Jurkat, Clone E6-1 (cell line): ENCODE measurements at places on chromosomes 5 and 9.

DNA sequence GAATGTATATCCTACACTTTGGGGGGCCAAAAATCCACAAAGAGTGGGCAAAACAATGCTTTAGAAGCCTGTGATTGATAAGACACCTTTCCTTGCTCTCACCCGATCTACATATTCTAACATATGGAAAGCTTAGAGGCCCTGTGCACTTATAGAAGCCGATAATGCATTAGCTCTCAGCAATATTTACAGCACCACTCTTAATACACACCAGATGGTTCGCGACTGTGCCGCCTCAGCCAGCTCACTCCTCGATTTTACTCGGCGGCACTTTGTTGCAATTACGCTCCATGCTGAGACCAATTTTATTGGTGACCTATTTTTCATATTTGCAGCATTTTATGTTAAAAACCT is 18.8 kb downstream of the NR2F1 start:
- no peak for DNase-seq

- peak; percentile 22 for DNase-seq
Observed at GRCh38 chr5:156947925-156948324, 15.1 kb downstream of the TIMD4 start.

GRCh38 chr9:118459913-118460312 is 755.7 kb downstream of the TLR4 start:
- no peak for DNase-seq

DNA sequence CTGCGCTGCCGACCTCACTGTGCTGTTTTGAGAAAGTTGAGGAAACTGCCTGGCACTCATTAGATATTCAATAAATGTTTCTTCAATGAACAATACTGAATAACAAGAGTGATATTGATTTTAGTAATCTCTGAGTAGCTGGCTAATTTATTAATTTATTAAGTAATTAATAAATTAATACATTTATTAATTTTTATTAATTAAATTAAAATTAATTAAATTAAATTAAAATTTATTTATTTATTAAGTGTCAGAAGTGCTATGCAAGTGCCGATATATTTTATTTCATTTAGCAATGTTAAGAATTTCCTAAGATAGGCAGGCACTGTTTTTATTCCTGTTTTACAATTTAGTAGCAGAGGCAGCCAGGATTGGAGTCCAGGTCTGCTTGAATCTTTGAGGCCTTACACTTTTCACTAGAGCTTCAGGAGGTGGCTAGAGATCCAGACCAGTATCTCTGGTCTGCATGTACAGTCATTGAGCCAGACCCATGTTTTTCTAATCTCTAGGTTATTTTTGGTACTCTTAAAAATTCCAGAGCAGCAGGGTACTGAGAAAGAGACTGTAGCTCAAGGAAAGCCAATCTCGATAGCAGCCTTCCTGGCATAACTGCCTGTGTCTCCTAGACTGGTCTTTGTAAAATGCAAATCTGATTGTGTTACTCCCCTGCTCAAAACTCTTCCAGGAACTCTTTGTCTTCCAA is 109.2 kb downstream of the ARHGEF28 start:
- DNase-seq, result no peak

DNA sequence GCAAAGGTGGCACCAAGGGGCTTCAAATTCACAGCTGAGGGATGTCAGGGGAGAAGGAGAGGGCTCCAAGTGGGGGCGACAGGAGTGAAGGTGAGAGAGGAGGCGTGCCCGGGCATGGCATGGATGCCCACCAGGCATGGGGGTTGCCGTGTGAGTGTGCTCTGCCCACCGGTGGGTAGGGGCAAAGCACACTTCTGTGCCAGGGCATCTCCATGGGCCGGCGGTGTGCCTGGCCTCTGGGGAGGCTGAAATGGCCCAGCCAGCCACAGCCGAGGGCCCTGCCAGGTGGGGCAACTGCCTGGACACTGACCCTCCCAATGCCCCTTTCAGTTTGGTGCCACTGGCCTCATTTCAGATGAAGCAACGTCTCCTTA is 14.0 kb upstream of the RNU6ATAC start:
- DNase-seq, result no peak

DNA sequence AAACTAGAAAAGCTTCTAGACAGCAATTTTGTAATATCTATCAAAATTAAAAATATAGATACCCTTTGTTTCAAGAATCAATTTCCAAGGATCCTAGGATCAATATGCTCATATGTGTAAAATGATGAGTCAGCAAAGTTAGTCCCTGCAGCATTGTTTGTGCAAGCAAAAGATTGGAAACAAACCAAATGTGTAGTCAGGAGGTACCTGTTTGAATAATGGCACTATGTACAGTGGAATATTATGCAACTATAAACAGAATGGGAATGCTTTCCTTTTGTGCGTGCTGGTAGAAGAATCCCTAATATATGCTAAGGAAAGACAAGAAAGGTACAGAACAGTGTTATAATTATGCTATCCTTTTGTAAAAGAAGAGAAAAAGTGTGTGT is 58.5 kb upstream of the PJA2 start:
- no peak for DNase-seq

DNA sequence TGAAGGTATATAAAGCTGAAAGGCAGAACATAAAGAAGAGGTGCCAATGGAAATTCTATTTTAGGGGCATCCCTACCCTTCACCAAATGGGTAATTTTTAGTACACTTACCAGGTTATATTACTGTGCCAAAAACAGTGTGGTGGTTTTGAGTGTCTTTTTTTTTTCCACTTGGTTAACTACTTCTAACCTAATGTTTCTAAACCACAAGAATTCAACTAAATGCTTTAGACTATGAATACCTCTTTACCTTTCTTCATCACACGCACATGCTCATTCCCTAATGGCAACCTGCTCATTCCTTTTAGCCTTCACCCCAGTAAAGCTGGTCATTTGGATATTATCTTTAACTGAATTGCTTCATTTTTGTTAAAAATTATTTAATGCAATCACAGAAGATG is 215.6 kb downstream of the PIK3R1 start:
- no peak for DNase-seq

- no peak for DNase-seq
Observed at GRCh38 chr5:54713923-54714581, 196.5 kb downstream of the SNX18 start.

DNA sequence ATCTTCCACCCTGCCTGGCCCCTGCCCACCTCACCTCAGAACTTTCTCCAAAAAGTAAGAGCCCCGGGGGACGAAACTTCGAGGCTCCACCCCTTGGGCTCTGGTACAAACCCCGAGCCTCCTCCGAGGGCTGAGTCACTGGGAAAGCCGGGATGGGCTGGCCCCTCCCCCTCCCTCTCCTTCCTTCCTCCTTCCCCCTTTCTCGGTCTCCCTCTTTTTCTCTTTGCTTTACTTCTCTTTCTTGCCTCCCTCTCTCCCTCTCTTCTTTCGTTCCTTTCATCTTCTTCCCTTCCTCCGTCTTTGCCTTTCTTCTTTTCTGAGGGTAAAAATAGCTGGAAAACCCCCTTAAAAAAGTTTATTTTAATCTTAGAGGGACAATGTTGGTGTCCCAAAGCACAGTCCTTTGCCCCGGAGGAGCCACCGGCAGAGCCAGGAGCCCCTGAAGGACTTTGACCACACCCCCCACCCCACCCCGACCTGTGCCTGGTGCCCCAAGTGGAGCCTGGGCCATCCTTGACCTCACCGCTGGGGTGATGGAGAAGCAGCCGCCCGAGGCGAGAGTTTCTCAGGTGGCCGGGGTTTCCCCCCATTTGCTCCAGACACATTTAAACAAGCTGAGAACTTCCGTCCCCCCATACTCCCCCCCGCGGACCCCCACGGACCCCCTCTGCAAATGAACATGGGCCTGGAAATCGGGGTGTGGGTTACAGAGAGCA is 5.7 kb upstream of the NOTCH1 start:
- DNase-seq, result no peak

DNA sequence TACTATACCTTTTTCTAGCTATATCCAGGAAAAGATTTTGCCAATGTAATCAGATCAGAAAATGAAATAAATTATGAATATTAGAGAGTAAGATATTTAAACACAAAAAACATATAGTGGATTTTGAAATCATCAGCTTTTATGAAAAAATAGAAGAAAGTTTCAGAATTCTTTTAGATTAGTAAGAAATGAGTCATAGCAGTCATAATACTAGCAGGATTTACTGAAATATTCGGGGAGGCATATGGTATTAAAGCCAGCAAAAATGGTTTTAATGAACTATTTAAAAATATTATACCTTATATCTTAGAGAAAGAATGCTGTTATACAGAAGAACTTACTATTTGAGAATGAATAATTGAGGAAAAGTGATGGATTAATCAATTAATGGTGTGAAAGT is 303.6 kb upstream of the NUDT12 start:
- DNase-seq, result no peak

- DNase-seq, result peak; percentile 52
Observed at GRCh38 chr5:154179846-154180710, 10.5 kb upstream of the GALNT10 start.

GRCh38 chr5:61402970-61403900 is 71.2 kb downstream of the ZSWIM6 start:
- no peak for DNase-seq
